ENCODE measurements at places on chromosomes 11 and 22.

DNA sequence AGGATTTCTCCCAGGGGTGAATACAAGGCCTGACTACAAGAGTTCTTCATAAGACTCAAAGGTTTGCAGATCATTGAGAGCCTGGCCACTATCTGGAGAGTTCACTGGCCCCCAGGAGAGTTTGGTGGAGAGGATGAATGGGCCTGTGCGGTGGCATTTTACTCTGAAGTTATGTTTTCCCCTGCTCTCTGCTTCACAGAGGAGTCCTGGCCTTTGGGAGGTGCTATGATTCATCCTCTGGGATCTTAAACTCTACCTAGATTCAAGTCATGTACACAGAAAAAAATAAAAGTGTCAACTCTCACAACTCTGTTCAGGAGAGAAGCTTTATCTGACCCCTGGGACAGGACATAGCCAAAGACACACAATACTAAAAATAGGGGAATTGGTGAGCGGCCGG lies 159.1 kb upstream of the CARD18 start:
- peak; percentile 0 for DNase-seq

DNA sequence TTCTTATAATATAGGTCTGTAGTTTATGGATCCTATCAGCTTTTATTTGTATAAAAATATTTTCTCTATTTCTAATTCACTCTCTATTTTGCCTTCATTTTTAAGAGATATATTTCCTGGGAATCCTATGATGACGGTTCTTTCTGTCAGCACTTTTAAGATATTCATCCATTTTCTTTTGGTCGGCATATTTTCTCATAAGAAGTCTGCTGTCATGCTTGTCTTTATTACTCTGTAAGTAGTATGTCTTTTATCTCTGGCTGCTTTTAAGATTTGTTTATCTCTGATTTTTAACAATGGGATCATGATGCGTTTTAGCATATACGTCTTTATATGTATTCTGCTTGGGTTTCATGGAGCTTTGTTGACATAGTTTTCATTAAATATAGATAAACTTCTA lies 175.5 kb downstream of the SNX19 start:
- DNase-seq, result no peak

DNA sequence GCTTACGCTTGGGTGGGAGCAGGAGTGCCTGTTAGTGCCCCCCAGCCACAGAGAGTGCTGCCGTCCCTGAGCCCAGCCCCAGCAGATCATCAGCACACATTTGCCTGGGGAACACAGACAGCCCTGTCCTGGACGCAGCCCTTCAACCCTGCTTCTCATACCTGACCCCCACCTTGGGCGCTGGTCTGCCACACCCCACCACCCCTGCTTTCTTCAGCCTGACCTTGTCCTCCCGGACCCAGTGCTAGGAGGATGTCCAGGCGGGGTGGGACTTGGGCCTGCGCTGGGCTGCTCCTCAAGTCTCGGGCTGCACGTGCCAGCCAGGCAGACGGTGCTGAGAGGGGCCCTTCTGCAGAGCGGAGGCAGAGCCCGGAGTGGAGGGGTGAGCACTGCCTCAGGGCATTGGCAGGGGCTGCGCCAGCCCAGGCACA lies 119.2 kb downstream of the KCNQ1OT1 start:
- no peak for DNase-seq

GRCh38 chr22:25875461-25875860 lies 133.5 kb downstream of the MYO18B start:
- no peak for DNase-seq

- DNase-seq, result no peak
Measured at GRCh38 chr11:123652599-123652998, 1.8 kb downstream of the SCN3B start.

DNA sequence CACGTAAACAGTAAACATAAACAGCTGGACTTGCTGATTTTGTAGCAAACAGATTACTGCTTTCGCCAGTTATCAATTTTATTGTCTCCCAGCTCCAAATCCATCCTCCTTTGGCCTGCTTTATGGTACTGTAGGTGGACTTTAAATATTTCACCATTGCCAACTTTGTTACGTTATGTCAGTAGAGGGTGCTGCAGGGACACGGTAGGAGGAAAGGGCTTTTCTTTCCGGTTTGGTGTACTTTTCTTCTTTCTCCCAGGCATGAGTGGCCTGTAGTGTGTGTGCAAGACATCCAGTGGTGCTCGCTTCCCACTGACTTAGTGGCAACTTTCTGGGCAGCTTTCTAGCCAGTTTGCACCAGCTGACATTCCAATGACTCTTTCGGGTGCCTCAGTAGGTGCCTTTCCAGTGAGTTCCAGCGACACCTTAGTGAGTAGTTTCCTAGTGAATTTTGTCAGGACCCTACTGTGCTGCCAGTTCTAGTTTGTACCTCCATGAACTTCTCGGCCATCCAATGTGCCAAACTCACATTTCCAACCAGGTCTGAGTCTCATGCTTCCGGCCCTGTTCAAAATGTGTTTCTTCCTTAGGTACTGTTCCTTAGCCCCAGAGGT lies 267.6 kb upstream of the TENM4 start:
- DNase-seq, result peak; percentile 30
